ENCODE measurements at places on chromosomes 16 and 17. TPM values are rescaled to one million over a fixed set of nuclear protein-coding genes. Genes with fewer than 3 reads are reported as not detected.

DNA sequence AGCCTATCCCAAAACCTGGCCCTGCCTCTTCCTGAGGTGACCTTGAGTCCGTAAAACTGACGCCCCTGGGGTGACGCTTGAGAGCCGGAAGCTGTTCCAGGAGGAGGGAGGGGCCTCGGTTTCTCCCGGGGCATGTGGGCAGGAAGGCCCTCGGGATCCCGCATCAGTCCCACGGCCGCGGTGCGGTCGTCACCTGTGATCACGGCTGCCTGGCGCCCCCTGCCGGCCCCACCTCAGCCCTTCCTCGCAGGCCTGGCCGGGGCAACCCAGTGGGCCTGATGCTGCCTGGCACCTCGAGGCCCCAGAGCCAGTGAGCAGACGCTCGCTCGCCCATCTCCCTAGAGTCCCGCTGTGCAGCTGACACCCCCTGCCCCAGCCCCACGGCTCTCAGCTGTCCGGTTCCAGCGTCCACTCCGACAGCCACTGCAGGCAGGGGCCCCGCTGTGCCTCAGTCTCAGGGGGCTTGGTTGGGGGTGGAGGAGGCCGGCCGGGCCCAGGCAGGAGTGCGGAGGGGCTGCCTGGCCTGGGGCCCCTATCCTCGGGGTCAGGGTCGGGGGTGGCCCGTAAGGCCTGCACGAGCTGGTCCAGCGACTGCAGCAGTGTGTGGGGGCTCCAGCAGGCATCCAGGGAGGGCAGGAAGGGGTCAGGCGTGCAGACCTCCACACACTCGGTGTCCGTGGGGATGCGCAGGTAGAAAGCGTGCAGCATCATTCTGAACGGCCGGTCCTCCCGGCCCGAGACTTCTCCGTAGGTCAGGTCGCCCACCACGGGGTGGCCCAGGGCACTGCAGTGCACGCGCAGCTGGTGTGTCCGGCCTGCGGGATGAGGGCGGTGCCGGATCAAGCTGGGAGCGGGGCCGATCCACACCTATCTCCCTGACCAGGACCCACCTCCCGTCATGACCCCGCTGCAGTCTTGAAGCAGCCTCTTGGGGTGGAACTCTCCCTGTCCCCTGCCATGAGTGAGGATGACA is 2.3 kb downstream of the RPUSD1 start:
- peak; percentile 90 for DNase-seq

- DNase-seq, result no peak
Measured at GRCh38 chr16:12503191-12503590, 300.5 kb downstream of the CPPED1 start.

DNA sequence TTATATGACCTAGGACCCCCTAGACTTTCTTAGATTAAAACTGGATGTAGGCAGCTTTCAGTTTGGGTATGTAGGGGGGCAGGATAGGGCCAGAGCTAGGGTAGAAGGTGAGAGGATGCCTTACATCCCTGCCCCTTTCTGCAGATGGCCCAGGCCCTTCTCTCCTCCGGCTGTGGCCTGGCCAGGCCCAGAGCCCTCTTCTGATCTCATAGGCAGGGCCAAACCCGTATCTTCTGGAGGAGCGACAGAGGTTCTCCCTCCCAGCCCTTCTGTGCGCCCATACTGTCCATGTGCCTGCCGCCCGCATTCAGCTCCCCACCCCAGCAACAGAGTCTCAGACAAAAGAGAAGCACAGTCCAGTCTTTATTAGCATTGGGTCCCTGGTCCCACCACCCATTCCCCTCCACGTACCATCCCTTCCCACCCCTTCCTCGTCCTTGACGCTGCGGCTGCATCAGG is 2.0 kb upstream of the TSPOAP1 start:
- no peak for DNase-seq

- DNase-seq, result no peak
Measured at GRCh38 chr16:23182679-23183542, at the start of gene SCNN1G. SCNN1G (plus strand) TSS chr16:23182745; CDS start chr16:23186272, 3,527 bp downstream.

DNA sequence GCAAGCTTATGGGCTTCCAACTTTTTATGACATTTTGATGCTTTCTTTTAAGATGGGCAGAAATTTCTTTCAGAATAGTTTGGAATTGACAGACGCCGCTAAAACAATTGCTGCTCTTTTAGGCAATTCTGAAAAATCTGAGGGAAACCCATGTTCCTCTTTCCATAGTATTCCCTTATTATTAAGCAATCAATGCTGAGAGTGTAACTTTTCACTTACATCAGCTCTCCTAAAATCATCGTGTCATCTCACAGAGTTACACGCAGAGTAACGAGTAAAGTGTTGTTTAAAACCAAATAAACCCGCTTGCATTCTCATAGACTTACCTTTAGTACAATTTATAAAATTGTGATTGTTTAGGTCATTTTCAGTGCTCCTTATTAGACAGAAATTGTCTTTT is 150.6 kb downstream of the MAF start:
- no peak for DNase-seq

- DNase-seq, result no peak
Measured at GRCh38 chr16:84475643-84476240, 28.7 kb downstream of the MEAK7 start.

GRCh38 chr17:55314061-55314783 is 49.5 kb downstream of the HLF start:
- no peak for DNase-seq

DNA sequence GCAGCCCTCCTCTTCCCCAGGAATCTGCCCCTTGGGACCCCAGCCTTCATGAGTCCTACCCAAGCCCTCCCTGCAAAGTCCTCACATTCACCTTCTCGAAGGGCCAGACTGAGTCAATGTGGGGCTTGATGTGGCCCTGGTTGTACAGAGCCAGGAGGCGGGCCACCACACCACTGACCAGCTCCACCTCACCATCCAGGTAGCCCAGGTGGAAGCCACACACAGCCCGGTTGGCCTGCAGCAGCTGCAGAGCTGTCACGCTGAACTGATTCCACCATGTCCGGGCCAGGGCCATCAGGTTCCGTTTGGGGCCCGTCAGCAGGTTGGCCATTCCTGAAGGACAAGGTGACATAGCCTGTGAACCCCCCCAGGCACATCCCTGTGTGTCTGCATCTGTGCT is 6.0 kb downstream of the VAT1 start:
- DNase-seq, result no peak

GRCh38 chr16:11913425-11914079 is 2.2 kb downstream of the GSPT1 start:
- no peak for DNase-seq

- no peak for DNase-seq
Measured at GRCh38 chr17:32276171-32276601, 10.6 kb downstream of the RHBDL3 start.

GRCh38 chr17:71440513-71440912 is 680.3 kb upstream of the SOX9 start:
- no peak for DNase-seq

IGFALS gene
- total RNA-seq, result not detected

DNA sequence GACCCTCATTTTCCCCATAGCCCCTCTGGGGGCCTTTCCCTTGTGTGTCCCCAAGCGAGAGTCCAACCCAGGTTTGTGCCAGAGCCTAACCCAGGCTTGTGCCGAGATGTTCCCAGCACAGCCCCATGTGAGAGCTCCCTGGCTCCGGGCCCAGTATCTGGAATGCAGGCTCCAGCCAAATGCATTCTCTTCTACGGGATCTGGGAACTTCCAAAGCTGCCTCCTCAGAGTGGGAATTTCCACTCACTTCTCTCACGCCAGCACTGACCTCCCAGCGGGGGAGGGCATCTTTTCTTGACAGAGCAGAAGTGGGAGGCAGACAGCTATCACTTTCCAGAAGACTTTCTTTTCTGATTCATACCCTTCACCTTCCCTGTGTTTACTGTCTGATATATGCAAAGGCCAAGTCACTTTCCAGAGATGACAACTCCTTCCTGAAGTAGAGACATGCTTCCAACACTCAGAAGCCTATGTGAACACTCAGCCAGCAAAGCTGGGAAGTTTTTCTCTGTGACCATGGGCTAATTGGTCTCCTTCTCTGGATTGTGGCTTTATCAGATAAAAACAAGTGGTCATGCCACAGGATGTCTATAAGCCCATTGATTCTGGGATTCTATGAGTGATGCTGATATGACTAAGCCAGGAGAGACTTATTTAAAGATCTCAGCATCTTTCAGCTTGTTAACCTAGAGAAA is 2.5 kb upstream of the CCL2 start:
- no peak for DNase-seq

MAP2K3 gene
- 130 TPM for total RNA-seq

DNA sequence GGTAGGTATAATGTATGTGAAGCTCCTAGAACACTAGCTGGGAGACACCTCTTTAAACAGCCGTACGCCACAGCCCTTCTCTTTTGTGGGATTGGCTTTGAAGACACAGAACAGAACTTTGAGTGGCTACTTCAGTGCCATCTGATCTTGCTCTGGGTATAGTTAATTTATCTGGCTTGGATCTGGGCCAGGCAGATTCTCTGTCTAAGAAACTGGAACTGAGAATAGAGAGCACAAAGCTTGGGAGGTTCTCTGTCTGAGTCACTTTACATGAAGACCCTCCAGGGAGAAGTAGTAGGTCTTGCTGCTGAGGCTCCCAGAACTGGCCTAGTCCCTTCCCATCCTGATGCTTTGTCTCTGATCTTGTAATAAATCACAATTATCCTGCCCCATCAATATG is 721.0 kb upstream of the KIF2B start:
- no peak for DNase-seq

GRCh38 chr17:34442387-34443111 is 79.5 kb upstream of the CCL1 start:
- DNase-seq, result no peak

BICDL2 gene
- total RNA-seq, result 2.9 TPM

NXPH3 gene
- 0.23 TPM for total RNA-seq

DNA sequence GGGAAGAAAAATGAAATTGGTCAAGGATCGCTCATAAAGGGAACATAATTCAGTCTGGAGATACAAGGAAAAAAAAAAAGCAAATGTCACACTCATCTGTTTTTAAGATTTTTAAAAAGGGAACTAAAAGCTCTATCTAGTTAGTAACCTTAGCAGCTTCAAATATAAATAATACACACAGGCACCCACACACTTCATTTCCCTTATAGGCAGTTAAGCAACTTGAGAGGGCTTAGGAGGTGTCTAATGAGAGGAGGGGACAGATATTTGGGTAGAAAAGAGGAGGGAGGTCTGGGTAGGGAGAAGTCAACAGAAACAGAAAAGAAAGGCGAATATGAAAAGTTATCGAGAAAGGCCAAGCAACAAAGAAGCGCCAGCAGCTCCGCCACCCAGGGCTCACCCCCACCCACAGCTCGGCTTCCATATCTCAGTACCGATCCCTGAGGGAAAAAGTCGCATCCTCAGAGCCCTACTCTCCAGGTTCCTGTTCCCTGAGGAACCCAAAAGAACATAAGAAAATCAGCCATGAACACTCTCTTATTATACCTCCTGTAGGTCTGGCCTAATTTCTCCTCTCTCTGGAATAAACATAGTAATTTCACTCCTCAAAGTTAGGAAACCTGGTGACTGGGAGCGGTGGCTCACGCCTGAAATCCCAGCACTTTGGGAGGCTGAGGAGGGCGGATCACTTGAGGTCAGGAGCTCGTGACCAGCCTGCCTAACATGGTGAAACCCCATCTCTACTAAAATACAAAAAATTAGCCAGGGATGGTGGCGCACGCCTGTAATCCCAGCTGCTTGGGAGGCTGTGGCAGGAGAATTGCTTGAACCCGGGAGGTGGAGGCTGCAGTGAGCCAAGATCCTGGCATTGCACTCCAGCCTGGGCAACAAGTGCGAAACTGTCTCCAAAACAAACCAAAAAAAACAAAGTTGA is 69.6 kb upstream of the RCVRN start:
- no peak for DNase-seq

DNA sequence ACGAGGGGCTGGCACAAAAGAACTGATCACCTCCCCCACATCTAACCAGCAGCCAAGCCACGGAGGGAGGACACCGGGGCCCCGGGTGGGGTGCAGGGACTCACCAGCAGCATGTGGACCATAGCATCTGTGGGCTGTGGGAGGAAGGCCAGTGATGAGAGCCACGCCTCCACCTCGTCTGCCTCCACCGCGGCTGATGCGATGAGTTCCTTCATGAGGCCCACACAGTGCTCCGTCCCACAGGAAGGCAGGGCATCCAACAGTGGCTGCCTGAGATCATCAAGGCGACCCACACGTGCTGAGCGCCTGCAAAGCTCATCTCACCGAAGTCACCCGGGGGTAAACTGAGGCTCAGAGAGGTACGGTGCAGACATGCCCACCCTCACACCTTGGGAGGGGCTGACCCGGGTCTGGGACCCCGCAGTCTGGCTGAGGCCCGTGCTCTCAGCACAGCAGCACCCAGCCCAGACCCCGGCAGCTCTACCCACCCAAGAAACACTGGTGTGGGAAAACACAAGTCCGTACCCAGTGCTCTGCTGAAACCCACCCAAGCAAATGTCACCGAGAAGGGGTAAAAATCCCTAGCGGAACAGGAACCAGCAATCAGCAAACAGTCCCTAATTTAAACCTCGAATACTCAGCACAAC is 85.9 kb downstream of the LITAF start:
- DNase-seq, result no peak

DNA sequence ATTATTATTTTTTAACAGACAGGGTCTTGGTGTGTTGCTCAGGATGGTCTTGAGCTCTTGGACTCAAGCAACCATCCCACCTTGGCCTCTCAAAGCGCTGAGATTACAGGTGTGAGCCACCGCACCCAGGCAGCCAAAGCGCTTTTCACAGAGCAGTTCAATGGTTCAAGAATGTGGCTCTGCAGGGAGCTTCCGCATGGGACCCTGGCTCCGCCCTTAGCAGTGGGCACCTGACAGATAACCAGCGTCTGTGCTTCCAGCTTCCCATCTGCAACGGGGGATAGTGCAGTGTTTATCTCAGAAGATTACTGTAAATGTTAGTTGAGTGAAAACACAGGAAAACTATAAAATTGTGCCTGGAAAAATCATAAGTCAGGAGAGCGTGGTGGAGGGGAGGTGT is 99.4 kb downstream of the KCNJ12 start:
- no peak for DNase-seq

DNA sequence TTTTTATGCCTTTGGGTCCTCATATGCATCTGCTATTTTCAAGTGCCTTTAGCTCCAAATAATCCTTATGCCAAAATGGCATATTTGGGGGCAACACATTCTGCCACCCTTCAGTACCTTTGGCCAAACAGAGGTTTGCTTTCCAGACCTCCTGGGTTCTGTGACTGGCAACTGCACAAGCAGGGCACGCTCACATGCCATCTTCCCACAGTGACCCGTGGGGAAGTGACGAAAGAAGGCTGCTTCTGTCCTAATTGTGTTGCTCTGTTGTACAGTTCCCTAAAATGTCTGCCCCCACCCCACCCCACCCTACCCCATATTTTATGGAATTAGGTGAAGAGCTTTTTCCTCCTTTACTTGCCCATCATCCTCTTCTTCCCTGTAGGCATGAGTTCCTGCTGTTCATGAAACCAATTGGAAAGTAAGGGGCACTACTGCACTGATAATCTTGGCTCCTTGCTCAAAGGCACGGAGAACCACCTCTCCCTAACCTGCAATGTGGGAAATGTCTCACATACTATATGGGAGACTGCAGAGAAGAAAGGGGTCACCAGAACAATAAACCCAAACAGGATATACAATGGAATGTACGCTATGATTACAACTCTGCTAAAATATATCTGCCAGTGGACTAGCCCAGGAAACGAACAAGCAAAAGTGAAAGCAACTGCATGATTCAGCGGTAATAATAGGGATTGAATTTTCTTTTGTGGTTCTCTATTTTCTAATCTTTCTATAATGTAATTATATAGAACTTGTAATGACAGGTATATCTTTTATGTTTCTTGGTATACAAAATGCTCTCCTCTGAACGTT is 3.3 kb upstream of the SLFN12L start:
- no peak for DNase-seq

- DNase-seq, result no peak
Measured at GRCh38 chr16:23836404-23837311, 875 bp downstream of the PRKCB start.

GRCh38 chr16:85428168-85428898 is 184.8 kb upstream of the GSE1 start:
- peak; percentile 52 for DNase-seq
